ENCODE measurements at places on chromosomes 12 and 14.

DNA sequence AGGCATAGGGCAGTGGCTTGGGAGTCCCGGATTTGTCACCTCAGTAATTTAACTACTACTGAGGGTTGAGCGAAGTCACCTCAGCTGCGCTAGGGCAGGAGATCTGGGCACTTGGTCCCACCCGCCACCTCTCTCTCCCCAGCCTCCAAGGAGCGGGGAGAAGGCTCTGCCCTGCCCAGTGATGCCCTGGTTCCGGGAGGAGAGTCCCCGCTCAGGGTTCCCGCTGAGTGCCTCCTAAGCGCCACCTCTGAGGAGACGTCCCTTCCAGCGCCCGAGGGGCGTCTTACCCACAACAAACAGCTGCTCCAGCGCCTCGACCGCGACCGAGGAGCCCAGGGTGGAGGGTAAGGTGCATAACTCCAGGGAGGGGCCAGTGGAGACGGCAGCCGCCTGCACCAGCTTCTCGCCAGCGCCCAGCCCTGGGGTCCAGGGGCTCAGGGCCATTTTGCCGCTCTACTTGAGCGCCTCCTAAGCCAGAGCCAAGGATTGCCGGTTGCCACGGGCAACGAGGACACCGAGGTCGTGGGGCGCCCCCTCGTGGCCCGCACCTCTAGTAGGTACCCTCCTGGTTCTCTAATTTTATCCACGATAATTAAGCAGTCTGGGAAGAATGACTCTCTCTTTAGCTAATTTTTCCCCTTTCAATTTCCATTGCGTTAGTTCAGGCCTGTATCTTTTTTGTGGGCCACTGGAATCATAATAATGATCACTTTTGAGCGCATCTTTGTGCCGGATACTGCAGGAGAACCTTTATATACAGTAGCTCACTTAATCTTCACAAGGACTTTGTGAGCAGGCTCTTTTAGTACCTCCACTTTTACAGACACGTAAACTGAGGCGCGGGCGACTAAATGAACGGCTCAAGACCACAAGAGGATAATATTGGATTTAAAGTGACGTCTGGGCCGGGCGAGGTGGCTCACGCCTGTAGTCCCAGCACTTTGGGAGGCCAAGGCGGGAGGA, at the start of gene CCDC175:
TSS of gene CCDC175 (minus strand) at position 481 of the 963 bp plus-strand sequence. CDS start at position 444, 37 bp downstream.
- DNase-seq: peak; percentile 84

DNA sequence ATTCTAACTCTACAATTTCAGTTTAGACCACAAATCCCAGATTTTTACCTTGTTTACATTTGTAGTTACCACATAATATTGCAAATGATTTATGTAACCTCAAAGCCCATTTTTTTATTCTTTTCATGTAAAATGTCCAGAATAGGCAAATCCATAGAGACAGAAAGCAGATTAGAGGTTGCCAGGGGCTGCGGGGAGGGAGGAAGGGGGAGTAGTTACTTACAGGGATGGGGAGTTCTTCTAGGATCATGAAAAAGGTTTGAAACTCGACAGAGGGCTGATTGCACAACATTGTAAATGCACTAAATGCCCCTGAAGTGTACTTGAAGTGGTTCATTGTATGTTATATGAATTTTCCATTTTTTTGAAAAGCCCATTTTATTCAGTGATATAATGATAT, 66.5 kb downstream of the PPP2R5C start:
- no peak for DNase-seq

DNA sequence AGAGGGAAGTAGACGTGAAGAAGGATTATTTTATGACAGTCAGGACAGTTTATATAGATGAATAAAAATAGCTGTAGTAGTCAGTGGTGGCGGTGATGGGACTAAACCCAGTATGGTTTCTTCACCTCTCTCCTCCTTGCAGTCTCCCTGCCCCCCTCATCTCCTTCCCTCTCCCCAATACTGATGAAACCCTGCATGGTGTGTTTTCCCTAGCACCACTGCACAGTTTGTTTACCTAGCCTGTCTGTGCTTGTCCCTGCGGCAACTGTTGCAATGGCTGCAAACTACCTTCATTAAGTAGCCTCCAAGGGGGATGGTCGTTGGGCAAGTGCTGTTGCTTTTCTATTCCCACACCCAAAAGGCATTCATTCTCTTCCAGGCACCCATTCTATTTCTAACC, 14.7 kb downstream of the PCBP2 start:
- DNase-seq: no peak

DNA sequence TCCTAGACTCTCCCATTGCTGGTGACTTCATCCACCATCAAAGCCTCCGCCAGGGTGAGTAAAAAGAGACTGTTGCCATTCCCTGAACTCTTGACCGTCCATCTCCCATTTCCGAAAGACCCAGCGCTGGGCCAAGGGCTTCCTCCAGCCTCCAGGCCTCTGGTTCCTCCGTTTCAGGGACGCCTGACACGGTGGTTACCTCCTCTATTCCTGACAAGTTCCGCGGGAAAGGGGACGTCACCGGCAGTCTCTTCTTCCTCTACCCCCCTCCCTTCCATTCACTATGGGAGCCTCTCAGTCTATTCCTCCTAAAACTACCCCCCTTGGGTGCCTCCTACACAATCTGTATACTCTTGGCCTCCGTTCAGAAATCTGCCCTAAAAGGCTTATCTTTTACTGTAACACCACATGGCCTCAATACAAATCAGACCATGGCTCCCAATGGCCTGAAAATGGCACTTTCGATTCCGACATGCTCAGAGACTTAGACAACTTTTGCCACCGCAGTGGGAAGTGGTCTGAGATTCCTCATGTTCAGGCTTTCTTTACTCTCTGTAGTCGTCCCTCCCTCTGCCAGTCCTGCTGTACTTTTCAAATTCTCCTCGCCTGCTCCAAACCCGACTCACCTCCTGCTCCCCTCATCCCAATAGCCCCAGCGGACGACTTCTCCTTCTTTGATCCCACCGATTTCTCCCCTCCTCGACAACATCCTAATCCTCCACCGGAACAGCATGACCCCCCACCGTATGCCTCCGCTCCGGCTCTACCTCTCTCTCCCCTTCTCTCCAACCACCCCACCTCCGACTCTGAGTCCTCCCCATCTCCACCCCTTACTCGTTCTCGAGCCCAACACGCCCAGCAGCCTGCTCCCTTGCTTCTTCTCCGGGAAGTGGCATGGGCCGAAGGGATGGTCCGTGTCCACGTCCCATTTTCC, 70.4 kb downstream of the MOK start:
- no peak for DNase-seq

- DNase-seq: no peak
Measured at GRCh38 chr12:130601327-130601726, 114.8 kb downstream of the RIMBP2 start.

GRCh38 chr12:33825442-33825841, 196.9 kb upstream of the ALG10 start:
- DNase-seq: no peak

DNA sequence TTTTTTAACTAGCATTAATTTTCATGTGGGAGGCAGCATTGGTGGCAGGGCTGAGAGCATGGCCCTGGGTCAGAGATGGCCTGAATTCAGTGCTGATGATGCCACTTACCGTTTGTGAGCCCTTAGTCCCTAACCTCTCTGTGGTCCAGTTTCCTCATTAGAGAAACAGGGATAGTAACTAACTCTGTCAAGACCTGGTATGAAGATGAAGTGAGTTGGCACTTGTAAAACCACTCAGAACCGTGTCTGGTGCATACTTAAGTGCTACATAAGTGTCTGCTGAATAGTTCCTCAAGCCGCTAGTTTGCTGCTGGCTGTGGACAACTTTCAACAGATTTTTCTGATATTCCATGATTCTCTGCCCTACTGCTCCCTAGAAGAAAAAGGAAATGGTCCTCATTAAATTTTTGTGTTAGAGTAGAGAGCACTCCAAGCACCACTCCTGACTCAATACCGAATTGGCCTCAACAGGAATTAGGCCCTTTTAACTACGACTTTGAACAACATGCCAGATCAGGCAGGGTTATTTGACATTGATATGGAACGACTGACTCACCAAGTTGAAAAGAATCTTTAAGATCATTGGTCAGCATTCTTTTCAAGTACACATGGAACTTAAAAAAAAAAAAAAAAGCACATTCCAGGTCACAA, 250.2 kb downstream of the ANO2 start:
- no peak for DNase-seq

GRCh38 chr12:120466560-120467315, 2.8 kb downstream of the SRSF9 start:
- no peak for DNase-seq

DNA sequence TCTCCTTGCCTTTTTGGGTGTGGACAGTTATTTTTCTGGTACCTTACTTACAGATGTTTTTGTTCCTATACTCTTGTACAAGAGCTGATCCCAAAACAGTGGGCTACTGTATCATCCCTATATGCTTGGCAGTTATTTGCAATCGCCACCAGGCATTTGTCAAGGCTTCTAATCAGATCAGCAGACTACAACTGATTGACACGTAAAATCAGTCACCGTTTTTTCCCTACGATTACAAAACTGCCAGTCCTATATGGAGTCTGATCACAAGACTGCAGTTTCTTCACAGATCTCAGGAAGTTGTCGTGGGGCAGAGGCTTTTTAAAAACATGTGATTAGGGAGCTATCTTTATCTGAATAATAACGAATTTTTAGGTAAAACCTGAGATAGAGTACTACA, 1.3 kb downstream of the LYSET start:
- DNase-seq: no peak
